ENCODE measurements at places on chromosomes 16 and 17.

- DNase-seq: no peak
Observed at GRCh38 chr17:59844884-59845594, 47.7 kb downstream of the TUBD1 start.

GRCh38 chr16:85373741-85374570 is 239.2 kb upstream of the GSE1 start:
- no peak for DNase-seq

DNA sequence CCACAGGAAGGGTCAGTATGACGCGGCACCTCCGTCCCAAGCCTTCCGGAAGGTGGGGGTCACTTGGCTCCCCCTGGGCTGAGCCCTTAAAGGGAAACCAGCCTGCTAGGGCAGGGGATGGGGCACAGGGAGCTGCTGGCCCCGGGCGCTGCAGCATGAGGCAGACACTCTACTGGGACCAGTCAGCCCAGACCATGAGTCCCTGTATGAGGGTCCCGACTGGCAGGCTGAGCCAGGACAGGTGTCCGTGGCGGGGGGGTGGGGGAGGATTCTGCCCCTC is 43.4 kb upstream of the ZC3H18 start:
- DNase-seq: no peak

- no peak for DNase-seq
Observed at GRCh38 chr16:53224951-53225533, 170.3 kb downstream of the CHD9 start.

DNA sequence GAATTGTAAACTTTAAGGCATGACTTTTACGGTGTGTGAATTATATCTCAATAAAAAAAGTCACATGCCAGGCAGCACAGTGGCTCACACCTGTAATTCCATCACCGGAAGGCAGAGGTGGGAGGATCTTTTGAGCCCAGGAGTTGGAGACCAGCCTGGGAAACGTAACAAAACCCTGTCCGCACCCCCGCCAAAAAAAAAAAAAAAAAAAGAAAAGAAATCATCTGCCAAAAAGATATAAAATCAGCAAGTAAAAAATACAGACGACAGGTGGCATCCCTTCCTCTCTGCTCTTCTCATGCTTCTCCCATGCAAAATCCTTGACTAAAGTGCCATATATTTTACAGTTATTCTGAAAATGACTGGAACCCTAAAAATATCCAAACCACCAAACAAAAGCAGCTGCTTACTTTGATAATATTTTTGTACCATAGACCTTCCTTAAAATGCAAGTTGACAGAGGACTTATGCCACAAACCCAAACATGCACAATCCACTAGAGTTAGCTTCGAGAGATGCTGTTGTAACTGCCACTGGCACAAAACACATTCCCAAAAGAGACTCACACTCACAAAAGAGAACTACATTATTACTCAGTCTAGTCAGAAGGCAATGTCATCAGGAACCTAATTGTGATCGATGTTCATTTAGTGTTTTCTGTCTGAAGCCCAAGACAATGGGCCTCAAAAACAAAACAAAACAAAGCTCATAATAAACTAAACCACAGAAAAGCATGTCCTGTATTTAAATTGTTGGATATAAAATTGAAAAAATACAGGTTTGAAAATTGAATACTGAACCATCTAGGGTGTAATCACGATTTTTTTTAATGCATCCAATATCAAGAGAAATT is 2.4 kb downstream of the CRLF3 start:
- DNase-seq: peak; percentile 17

- no peak for DNase-seq
Observed at GRCh38 chr16:89506791-89507191, 1.4 kb upstream of the SPG7 start.

DNA sequence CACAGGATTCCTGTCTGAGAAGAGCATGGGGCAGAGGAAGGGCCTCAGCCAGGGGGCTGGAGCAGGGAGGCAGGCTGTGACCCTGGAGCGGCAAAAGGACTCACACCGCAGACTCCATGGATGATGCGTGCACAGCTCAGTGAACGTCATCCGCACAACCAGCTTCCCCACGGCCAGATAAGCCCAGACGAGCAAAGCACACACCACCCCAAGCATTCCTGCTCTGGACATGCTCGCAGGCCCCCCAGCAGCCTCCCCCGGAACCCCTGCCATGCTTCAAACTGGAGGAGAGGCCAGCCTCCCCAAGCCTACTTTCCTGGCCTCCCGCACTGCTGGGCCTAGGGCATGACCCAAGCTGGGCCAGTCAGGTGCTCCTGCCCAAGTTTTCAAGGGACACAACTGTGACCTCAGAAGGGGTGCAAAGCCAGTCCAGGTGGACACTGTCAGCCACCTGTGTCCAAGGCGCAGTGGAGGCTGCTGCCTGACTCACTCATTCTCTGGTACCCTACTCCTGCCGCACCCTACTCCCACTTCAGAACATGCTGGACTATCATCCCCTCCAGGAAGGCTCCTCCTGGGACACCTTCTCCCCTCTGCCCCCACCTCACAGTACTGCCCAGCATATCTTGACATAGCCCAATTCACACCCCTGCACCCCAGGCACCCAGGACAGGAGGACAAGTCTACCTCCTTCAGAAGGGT is 4.8 kb downstream of the BCAR1 start:
- no peak for DNase-seq

DNA sequence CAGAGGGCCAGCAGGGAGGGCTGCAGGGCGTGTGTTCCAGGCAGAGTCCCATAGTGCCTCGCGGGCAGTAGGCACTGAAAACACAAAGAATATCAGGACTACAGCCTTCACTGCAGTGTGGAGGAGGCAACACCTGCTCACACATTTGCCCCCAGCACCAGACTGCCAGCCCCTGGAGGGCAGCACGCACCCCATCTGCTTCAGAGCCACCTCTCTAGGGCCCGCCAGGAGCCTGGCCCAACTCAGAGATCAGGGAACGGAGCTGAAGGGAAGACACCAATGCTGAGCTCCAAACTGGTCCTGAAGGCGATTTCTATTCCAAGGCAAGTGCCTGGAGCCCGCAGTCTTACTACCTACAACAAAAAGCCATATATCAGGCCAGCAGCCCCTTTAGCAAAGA is 130.3 kb downstream of the ZNF423 start:
- DNase-seq: no peak

DNA sequence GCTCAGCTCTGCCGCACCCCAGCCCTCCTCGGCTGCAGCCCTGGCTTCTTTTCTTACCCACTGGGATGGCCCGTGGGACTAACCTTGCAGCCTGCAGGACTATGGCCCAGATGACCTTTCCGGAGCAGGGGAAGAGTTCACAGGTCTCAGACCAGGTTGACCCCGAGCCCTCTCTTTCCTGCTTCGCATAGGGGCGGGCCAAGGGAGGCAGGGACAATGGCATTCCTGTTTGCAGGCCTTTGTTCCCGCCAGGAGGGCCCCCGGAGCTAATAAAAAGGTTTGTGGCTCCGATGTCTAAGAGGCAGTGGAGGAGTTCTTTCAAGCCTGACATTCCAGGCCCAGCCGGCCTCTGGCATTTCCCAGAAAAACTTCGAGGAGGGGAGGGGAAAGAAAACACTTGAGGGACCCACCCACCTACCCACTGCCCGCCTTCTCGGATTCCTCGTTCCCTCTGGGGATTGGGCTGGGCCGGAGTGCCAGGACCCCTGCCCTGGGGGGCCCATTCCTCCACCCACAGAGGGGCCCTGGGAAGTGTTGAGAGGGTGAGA is 5.8 kb upstream of the SOCS3 start:
- DNase-seq: no peak

GRCh38 chr17:16962804-16963203 is 9.1 kb downstream of the TNFRSF13B start:
- DNase-seq: no peak

DNA sequence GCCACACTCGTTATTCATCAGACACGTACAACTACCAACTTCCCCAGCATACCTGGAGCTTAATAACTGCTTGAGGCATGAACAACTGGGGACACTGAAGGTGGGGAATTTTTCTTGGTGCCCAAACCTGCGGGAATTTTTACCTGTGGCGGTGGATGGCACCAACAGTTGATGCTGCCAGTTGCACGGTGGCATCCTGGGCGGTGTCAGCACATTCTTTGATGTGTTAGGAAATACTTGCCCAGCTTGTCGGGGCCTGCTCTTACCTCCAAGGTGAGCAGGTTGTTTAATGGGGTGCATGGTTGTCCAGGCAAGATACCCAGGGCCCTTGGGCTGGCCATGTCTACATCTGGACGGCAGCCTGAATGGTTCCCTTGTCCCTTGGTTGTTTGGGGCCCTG is 79.6 kb downstream of the CRISPLD2 start:
- DNase-seq: no peak

GRCh38 chr16:62970851-62971250 is 934.6 kb upstream of the CDH8 start:
- DNase-seq: no peak

- DNase-seq: no peak
Observed at GRCh38 chr16:56611281-56611833, 3.0 kb downstream of the MT2A start.

GRCh38 chr17:9221147-9221921 is 200.0 kb downstream of the NTN1 start:
- DNase-seq: no peak

DNA sequence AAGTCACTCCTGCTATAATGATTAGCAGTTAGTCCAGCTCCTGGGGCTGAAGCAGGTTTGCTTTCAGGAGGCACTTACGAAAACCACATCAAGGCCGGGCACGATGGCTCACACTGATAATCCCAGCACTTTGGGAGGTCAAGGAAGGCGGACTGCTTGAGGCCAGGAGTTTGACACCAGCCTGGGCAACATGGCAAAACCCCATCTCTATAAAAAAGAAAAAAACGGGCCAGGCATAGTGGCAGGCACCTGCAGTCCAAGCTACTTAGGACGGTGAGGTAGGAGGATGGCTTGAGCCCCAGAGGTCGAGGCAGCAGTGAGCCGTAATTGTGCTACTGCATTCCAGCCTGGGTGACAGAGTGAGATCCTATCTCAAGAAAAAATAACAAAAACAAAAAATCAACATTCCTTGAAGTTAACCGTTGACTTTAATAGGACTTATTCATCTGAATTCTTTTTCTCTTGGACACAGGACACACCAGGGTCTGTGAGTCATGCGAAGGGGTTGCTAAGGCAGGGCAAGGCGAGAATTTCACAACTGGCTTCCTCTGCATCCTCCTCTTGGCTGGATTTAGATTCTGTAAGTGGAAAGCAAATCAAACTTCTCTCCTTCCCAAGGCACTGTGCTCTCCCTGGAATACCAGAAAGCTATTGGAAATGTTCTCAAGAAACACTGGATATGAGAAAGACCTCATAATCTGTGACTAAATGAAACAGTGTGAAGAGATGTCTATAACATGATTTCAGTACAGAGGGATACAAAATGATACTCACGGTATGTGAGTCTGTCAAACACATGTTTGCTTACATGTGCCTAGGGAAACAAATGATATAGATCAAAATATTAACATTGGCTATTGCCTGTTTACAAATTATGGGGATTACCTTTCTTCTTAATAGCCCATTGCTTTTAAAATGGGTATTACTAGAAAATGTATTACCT is 99.5 kb downstream of the SYCE1L start:
- DNase-seq: no peak
